ENCODE measurements at places on chromosomes 11 and 22.

GRCh38 chr11:115420505-115420904 is 83.7 kb downstream of the CADM1 start:
- no peak for DNase-seq

GRCh38 chr22:43050995-43051394 is 36.0 kb upstream of the PACSIN2 start:
- no peak for DNase-seq

DNA sequence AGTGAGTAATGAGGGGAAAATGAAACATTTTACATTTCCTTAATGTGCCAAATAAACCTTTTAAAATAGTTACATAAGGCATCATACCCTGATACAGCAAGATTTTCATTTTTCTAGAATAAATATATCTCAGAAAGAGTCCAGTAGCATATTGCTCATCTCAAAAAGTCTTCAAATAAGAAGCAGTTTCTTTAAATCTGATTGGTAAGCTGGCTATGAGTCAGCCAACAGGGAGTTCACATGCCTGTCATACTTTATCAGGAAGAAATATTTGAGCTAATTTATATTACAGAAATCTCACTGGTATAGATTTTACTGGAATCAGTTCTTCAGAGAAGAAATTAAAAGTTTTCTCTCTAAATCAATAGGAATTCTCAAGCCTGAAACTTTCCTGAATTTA is 258.1 kb downstream of the C11orf87 start:
- no peak for DNase-seq

- DNase-seq, result no peak
Observed at GRCh38 chr11:85661972-85662664, 2.8 kb downstream of the CREBZF start.

GRCh38 chr11:34790620-34791019 is 125.6 kb downstream of the APIP start:
- DNase-seq, result no peak

DNA sequence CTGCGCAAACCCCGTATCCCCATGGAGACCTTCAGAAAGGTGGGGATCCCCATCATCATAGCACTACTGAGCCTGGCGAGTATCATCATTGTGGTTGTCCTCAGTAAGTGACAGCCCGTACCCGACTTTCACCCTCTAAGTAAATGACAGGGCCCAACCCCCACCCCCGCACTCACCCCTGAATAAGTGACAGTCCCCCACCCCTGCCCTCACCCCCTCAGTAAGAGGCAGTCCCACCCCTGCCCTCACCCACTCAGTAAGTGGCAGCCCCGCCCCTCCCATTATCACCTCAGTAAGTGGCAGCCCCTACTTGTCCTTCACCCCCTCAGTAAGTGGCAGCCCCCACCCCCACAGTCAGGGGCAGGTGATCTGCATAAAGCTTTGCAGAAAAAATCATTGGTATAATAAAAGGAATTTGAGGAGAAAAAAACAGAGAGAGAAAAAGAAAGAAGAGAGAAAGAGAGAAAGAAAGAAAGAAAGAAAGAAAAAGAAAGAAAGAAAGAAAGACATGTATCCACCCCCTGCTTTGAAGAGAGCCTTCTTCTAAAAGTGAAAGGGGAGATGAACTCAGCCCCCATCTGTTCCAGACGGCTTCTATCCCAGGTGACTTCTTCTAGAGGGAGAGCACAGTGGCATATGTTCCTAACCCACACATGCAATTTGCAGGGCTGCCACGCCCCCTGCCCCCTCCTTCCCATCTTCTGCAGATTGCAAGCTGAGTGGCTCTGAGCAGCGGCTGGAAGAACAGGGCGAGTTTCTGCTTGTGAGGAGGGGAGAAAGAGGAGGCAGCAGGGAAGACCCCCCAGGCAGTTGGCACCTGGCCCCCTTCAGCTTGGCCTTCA is 12.5 kb upstream of the SMIM35 start:
- no peak for DNase-seq

DNA sequence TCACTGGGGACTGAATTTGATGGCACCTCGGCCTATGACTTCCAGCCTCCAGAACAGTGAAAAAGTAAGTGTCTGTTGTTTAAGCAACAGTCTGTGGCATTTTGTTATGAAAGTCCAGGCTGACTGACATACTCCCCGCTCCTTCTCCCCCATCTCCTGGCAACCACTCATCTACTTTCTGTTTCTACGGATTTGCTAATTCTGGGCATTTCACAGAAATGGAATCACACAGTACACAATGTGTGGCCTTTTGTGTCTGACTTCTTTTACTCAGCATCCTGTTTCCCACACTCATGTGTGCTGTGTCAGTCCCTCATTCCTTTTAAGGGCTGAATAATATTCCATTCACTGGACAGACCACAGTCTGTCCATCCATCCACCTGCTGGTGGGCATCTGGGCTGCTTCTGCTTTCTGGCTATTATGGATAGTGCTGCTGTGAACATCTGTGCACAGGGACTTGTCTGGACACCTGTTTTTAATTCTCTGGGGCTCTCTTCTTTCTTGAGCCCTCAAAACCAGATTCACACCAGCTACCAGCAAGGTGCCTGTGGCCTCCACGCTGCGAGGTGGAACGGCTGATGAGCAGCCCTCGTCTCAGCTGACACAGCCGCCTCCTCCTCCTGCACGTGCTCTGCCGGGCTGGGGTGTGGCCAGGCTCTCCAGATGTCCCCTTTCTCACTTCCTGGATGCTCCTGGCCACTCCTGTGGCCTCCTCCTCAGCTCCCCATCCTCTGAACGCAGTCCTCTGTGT is 333.1 kb downstream of the CTTN start:
- DNase-seq, result no peak

GRCh38 chr22:43273902-43274484 is 69.2 kb downstream of the SCUBE1 start:
- peak; percentile 14 for DNase-seq

DNA sequence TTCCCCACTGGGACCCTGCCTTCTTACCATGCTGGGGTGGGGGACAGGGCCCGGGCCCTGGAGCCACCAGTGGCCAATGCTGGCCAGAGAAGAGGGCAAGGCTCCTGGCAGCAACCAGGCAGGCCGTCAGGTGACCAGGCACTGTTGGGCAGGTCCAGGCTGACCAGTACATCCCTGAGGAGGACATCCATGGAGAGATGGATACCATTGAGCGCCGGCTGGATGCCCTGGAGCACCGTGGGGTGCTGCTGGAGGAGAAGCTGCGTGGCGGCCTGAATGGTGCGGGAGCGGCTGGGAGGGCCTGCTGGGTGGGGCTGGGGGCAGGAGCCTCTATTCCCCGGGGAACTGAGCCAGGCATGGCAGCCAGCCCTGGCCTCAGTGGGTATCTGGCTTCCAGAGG is 21.0 kb downstream of the C22orf23 start:
- DNase-seq, result no peak

- DNase-seq, result no peak
Observed at GRCh38 chr11:115999437-115999836, 495.2 kb upstream of the CADM1 start.

- no peak for DNase-seq
Observed at GRCh38 chr11:61793829-61794204, 1.1 kb downstream of the FEN1 start.

- DNase-seq, result no peak
Observed at GRCh38 chr11:46063138-46063537, 58.1 kb downstream of the PHF21A start.

GRCh38 chr11:67434395-67434881 is 3.0 kb downstream of the PTPRCAP start:
- DNase-seq, result no peak

- DNase-seq, result peak; percentile 1
Observed at GRCh38 chr11:19777377-19778102, 64.9 kb downstream of the NAV2 start.

DNA sequence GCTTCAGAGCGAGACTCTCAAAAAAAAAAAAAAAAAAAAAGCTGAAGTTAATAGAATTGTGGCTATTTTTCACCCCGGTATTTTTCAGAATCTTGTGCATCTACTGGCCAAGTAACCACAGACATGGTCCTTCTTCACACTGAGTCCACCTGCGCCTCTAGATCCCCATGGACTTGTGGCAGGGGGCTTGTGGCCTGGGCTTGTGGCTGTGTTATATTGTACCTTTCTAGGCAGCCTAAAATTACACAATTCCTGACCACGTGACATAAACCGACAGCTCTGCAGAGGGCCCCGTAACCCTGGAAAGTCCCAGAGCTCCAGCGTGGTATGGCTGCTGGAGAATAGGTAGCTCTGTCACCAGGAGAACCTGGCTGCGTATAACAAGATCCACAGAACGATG is 10.9 kb upstream of the NAALADL1 start:
- DNase-seq, result no peak

DNA sequence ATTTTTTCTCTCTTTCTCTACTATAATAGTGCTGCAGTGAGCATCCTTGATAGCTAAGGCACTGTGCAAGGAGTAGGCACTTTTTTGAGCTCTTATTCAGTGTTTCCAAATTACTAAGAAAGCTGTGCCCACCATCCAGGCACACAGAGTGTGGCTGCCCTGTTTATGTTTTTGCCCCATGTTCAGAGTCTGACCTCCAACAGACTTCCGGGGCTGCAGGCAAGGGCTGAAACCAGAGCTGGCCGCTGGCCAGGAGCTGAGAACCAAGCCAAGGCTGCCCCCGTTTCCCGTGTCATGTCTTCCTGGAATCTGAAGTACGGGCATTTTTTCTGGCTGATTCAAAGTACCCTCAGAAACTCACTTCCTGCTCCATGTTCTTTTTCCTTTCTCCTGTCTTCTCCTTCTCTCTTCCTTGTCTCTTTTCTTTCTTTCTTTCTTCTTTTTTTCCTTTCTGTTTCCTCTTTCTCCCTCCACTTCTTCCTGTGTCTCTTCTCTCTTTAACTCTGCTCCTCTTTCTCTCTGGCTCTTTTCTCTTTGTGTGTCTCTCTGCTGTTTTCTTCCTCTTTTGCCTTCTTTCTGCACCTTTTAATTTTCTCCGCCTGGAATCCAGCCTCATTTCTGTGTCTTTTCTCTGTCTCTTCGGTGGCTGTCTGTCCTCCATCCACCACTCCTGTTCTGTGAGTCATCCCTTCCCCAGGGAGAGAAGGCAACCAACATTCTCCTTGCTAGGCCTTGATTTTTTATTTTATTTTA is 17.0 kb upstream of the KCTD14 start:
- no peak for DNase-seq

- no peak for DNase-seq
Observed at GRCh38 chr11:118859973-118860372, 23.7 kb upstream of the CXCR5 start.
